Activated CD8-positive, alpha-beta T cell treated with anti-CD3 and anti-CD28 coated beads, Interleukin-2, amount 10 ng/mL, durations not matched to agents 7 days and 5 days (primary cell): ENCODE measurements at places on chromosomes 6 and 20. TPM values are rescaled to one million over a fixed set of nuclear protein-coding genes. Genes with fewer than 3 reads are reported as not detected.
A peak's percentile ranks its signal among the peaks of the same experiment; 100 is the strongest.

- H3K27me3 ChIP-seq, result no peaks in the 10 kb centered on the region
- H3K27ac ChIP-seq, result no peak overlapping the region
- no peaks in the 10 kb centered on the region for H3K4me1 ChIP-seq
Measured at GRCh38 chr6:96227135-96227534, 211.4 kb downstream of the FUT9 start.

- H3K27ac ChIP-seq, result no peak overlapping the region
- H3K4me1 ChIP-seq, result no peaks in the 10 kb centered on the region
- no peak overlapping the region for H3K4me3 ChIP-seq
- H3K27me3 ChIP-seq, result no peaks in the 10 kb centered on the region
- no peak for DNase-seq
- H3K36me3 ChIP-seq, result no peaks in the 10 kb centered on the region
Measured at GRCh38 chr6:103570431-103570830, 1289.3 kb downstream of the HACE1 start.

DNA sequence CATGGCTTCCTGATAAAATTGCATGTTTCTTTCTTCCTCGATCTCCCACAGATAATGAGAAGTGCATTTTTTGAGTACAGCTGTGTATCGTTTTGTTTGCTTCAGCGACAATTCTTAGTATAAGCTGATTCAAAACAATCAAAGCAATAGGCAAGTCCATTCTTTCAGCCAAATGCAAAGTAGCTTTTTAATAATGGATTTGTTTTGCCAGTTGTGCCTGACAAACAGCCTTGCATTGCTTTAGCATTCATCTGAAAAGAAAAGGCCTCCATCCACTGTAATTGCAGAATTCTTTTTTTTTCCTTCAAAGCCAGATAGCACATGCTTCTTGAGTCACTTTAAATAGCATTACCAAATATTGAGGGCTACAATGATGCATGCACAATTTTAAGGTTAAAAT lies 32.0 kb downstream of the TTLL2 start:
- DNase-seq, result no peak
- H3K27me3 ChIP-seq, result peaks cover 26% of the 10 kb centered on the region
- H3K4me1 ChIP-seq, result peaks cover 1% of the 10 kb centered on the region

GRCh38 chr6:38033442-38033982 lies 214.0 kb downstream of the ZFAND3 start:
- no peak for DNase-seq
- no peaks in the 10 kb centered on the region for H3K27me3 ChIP-seq
- H3K27ac ChIP-seq, result no peak overlapping the region
- H3K36me3 ChIP-seq, result peaks cover 11% of the 10 kb centered on the region
- peaks cover 16% of the 10 kb centered on the region for H3K4me1 ChIP-seq

- H3K36me3 ChIP-seq, result no peaks in the 10 kb centered on the region
- H3K4me1 ChIP-seq, result no peaks in the 10 kb centered on the region
- peaks cover 8% of the 10 kb centered on the region for H3K27me3 ChIP-seq
- no peak overlapping the region for H3K27ac ChIP-seq
Measured at GRCh38 chr6:52022675-52023074, 64.7 kb downstream of the PKHD1 start.

DNA sequence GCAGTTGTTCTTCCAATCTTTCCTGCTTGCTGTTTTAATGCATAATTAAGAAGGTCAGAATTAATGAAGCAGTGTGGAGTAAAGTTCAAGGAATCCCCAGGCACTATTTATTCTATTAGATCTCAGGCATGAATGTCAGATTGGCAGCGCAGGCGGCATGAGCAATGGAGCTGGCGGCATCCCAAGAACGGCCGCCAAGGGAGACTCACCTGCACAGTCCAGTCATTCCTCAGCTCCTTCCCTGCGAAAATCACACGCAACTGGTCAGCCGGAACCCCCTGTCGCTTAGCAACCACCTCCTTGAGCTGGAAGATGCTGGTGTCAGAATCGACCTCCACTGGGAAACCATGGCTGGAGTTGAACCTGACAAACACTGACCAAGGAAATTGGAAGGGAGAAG lies 284.5 kb downstream of the PRKN start:
- H3K36me3 ChIP-seq, result no peaks in the 10 kb centered on the region
- no peak for DNase-seq
- no peak overlapping the region for H3K27ac ChIP-seq
- H3K27me3 ChIP-seq, result no peaks in the 10 kb centered on the region

- H3K4me3 ChIP-seq, result no peak overlapping the region
- no peak for DNase-seq
- H3K36me3 ChIP-seq, result no peaks in the 10 kb centered on the region
- no peak overlapping the region for H3K27ac ChIP-seq
Measured at GRCh38 chr6:113464960-113465359, 392.2 kb upstream of the MARCKS start.

DNA sequence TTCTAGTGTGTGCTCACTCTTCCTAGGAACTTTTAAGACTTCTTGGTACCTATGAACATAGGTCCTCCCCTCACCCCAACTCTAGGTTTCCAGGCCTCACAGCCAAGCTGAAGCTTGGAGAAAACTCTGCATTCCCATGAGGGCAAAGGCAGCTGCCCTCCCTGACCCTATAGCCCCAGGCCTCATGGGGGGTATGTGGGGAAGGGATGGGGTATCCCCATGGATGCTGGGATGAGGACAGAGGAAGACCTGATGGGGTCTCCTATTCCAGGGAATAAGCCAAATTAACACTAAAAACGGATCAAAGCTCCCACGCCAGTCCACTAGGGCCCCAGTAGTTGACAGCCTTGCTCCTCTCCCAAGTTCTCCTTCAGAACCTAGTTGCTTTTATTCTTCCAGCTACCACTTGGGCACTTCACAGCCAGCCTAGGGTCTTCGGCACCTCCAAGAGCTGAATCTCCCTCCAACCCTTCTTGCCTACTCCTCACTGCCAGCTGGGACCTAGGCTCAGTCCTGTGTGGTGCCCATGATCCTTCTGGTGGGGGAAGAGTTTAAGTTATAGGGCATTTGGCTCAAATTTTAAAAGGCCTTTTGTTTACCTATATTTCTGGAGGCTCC lies 7.8 kb downstream of the TP53INP2 start:
- DNase-seq, result no peak
- H3K36me3 ChIP-seq, result peaks cover 12% of the 10 kb centered on the region
- peaks cover 6% of the 10 kb centered on the region for H3K27me3 ChIP-seq
- H3K4me3 ChIP-seq, result no peak overlapping the region

DNA sequence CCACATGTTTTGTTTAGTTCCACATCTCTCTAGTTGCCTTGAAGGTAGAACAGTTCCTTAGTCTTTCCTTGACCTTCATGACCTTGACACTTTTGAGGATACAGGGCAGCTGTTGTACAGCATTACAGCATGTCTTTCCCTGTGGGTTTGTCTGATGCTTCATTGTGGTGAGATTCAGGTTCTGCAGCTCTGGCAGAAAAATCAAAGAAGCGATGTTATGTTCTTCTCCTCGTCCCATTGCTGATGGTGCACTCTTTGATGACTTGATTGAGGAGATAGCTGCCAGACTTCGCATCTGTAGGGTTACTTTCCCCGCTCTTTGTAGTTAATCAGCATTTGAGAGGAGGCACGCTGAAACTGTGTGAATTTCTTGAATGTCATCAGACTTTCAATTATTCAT lies 12.0 kb downstream of the CEBPB start:
- peaks cover 5% of the 10 kb centered on the region for H3K36me3 ChIP-seq
- no peak overlapping the region for H3K4me3 ChIP-seq
- peaks cover 2% of the 10 kb centered on the region for H3K4me1 ChIP-seq

DNA sequence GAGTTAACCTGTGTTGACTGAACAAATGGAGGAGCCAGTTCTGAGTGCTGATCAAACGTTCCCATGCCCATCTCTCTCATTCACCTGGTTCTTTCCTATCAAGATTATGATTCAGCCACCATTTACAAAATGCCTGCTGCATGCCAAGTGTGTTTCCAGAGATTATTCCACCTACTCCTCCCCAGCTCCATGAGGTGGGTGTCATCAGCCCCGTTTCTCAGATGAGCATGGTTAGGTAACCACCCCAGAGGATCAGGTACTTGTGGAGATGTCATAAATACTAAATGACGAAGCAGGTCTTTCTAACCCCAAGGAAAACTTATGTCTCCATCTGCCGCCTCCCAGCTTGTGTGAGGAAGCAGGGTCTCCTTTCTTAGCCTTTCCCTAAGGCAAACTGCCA lies 2.1 kb downstream of the BANF2 start:
- DNase-seq, result no peak
- no peaks in the 10 kb centered on the region for H3K4me1 ChIP-seq
- H3K4me3 ChIP-seq, result no peak overlapping the region
- H3K36me3 ChIP-seq, result no peaks in the 10 kb centered on the region
- H3K27ac ChIP-seq, result no peak overlapping the region
- H3K27me3 ChIP-seq, result peaks cover under 1% of the 10 kb centered on the region

DNA sequence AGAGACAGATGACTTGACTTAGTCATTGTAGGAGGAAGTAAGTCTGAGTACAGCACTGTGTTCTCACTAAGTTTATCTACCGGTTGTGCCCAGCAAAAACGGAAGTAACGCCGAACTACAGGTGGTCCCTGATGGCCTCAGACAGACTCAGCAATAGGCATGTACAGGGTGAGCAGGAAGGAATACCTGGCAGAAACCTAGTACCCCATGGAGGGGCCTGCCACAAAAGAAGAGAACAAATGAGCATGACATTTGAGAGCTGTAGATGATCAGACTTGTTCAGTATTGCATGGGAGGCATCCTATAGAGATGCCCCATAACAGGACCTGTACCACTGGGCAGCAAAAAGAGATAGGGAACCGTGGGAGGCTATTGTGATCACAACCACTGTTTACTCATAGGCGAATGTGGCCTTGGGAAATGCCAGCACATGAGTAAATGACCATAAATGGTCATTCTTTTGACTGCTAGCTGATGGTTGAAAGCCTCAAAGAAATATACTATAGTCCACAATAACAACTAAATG lies 106.4 kb upstream of the TAB2 start:
- DNase-seq, result peak; percentile 44
- peaks cover 20% of the 10 kb centered on the region for H3K36me3 ChIP-seq
- H3K4me1 ChIP-seq, result peaks cover 5% of the 10 kb centered on the region
- peak overlapping the region; percentile 82 for H3K27ac ChIP-seq

DNA sequence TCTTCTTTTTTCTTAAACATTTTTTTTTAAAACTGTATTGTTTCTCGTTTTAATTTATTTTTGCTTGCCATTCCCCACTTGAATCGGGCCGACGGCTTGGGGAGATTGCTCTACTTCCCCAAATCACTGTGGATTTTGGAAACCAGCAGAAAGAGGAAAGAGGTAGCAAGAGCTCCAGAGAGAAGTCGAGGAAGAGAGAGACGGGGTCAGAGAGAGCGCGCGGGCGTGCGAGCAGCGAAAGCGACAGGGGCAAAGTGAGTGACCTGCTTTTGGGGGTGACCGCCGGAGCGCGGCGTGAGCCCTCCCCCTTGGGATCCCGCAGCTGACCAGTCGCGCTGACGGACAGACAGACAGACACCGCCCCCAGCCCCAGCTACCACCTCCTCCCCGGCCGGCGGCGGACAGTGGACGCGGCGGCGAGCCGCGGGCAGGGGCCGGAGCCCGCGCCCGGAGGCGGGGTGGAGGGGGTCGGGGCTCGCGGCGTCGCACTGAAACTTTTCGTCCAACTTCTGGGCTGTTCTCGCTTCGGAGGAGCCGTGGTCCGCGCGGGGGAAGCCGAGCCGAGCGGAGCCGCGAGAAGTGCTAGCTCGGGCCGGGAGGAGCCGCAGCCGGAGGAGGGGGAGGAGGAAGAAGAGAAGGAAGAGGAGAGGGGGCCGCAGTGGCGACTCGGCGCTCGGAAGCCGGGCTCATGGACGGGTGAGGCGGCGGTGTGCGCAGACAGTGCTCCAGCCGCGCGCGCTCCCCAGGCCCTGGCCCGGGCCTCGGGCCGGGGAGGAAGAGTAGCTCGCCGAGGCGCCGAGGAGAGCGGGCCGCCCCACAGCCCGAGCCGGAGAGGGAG lies 580 bp downstream of the VEGFA start:
- DNase-seq, result peak; percentile 62
- peaks cover 15% of the 10 kb centered on the region for H3K36me3 ChIP-seq
- H3K27ac ChIP-seq, result peak overlapping the region; percentile 85
- H3K27me3 ChIP-seq, result peaks cover 5% of the 10 kb centered on the region

DNA sequence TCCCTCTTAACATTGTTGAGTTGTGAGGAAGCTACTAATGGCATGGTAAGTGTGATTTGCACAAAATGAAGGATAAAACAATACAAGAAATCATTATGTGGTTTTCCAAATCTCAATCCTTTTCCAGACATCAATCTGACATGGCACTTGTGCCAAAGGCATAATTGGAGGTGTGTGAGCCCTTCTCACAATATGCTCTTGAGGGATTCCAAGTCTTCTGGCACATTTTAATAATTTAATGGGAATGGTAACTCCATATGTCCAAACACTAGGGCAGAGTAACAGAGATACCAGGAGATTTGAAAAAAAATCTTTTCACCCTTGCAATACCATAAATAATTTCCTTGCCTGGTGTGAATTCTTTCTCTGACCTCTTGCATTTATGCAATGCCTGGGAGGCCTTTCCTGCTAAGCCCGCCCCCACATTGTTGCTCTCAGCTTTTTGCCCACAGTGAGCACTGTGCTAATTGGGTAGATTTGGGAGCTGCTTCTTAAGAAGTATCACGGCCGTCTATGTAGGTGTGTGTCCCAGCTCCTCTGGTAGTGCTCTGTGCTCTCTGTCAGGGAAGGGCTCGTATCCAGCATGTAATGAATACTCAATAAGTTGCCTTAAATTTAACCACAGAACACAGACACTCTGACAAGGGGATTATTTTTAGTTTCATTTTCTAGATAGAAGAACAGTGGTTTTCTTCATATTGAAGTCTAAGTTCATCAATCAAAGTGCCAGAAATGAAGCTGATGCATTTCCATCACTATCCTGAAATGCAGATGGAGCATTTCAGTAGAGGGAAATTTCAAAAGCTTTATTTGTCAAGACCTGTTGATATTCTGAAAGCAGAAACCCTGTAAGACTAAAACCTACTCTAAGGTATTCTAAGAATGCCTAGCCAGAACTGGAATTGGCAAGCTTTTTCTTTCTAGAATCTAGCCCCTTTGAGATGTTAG lies 54.4 kb upstream of the CEP85L start:
- H3K4me3 ChIP-seq, result peak overlapping the region; percentile 77
- H3K27ac ChIP-seq, result peak overlapping the region; percentile 87
- H3K36me3 ChIP-seq, result peaks cover 63% of the 10 kb centered on the region
- H3K27me3 ChIP-seq, result no peaks in the 10 kb centered on the region
- DNase-seq, result peak; percentile 46
- H3K4me1 ChIP-seq, result peaks cover 52% of the 10 kb centered on the region

DNA sequence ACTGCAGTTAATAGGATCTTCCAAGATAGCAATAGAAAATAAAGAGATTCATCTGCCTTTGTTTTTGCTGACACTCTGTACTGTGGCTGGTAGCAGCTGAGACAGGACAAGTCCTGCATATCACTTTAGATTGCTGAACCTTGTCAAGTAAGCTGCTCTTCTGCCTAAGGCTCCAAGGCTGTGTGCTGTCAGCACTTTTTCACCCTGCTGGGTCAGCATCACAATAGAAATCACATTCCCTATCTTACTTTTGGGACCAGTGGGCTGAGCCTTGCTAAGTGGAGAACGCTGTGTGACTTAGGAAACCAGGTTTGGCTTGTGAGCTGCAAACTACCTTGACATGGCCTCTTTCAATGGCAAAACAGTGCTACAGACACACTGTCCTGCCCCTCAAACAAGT lies 263.9 kb downstream of the FRK start:
- H3K4me1 ChIP-seq, result no peaks in the 10 kb centered on the region

COX4I2 gene
- not detected for total RNA-seq

APOM gene
- total RNA-seq, result 5.1 TPM

THEMIS gene
- 142 TPM for total RNA-seq

SEC63 gene
- 60.4 TPM for total RNA-seq

KCNS1 gene
- 0.05 TPM for total RNA-seq

ACSS1 gene
- 42.5 TPM for total RNA-seq

LAMA4 gene
- total RNA-seq, result not detected

RIN2 gene
- not detected for total RNA-seq

ITCH gene
- total RNA-seq, result 59.9 TPM

FRMD1 gene
- not detected for total RNA-seq

TPX2 gene
- 174 TPM for total RNA-seq
